ENCODE measurements at places on chromosomes 16 and 17.

DNA sequence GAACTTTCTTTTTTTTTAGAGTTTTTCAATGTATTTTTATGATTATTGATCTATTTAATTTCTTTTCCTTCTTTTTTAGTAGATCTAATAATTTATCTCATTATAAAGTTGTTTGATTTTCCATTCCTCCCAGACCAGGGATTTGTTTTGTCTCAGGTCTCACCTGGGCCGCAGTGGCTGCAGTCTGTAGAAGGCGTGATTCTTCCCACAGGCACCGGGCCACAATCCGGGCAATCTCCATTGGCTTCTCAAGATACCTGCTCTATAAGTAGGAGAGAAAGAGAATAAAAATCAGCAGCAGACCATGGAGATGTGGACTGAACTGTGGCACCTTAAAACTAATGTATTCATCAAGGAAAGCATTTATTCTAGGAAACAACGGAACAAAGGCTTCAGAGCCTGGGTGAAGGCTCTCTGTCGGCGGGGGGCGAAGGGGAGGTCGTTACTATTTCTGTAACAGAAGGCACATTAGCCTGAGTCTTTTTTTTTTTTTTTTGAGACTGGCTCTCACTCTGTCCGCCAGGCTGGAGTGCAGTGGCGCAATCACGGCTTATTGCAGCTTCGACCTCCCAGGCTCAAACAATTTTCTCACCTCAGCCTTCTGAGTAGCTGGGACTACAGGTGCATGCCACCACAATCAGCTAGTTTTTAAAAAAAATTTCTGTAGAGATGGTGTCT, 42.7 kb downstream of the STAT3 start:
- H3K4me3 ChIP-seq: no peak overlapping the region
- DNase-seq: no peak
- H3K36me3 ChIP-seq: peaks cover 70% of the 10 kb centered on the region
- H3K27ac ChIP-seq: no peak overlapping the region

- no peak overlapping the region for H3K4me3 ChIP-seq
- no peak overlapping the region for H3K27ac ChIP-seq
- peaks cover 21% of the 10 kb centered on the region for H3K4me1 ChIP-seq
- H3K36me3 ChIP-seq: peaks cover 33% of the 10 kb centered on the region
- no peaks in the 10 kb centered on the region for H3K27me3 ChIP-seq
Observed at GRCh38 chr17:2691965-2692780, 19.4 kb downstream of the CLUH start.

DNA sequence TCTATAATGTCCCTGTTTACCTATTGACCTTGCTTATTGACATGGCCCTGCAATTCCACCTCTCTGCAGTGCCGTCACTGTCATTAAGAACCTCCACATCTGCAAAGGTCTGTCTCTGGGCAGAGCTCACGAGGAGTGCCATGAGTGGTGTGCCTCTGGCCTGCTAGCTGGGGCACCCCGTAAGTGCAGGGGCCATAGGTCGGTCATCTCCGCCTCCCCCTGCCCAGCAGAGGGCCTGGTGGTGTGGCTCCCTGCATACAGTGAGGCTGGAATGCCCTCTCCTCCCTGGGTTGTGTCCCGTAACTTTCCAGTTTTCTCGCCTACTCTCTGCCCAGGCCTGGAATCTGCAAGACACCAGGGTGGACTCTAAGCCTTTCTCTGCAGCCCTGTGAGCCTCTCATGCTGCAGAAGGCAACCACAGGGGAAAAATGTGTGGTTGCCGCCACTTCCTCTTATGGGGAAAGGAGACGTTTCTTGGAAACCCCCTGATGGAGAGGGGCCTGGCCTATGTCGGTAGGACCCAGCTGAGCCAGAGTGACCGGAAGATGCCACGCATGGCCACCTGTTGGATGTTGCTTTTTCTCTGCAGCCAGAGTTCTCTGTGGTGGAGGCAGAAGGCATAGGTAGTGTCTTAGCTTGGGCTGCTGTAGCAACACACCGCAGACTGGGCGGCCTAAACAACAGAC, 2.7 kb upstream of the SNX20 start:
- DNase-seq: peak; percentile 50
- H3K27me3 ChIP-seq: no peaks in the 10 kb centered on the region
- peaks cover 65% of the 10 kb centered on the region for H3K4me1 ChIP-seq
- H3K36me3 ChIP-seq: peaks cover 7% of the 10 kb centered on the region
- peak overlapping the region; percentile 80 for H3K27ac ChIP-seq

DNA sequence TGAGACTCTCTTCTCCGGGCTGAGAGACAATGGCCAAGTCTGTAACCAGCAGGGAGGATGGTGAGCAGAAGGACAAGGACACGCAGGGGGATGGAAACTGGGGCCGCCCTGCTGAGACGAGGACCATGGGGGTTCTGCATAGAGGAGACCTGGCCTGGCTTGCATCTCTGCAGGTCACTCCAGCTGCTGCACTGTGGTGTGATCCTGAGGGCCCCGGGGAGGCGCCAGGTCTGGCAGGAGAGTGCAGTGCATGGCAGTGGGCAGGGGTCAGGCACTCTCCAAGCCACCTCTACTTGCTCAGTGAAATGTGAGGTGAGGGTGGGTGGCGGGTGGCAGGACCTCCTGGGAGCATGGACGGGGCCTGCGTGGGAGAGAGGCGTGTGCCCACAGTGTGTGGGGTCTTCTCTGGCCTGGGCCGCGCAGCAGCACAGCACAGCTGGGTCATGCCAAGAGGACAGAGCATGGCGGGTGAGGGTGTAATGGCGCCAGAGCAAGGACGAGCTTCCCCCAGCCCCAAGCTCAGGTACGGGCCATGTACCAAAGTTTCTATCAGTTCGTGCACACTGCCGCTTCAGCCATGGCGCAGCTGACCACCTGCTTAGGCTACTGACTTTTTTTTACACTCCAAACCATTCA, 43.1 kb downstream of the KLHDC4 start:
- peaks cover 24% of the 10 kb centered on the region for H3K4me1 ChIP-seq
- no peak for DNase-seq
- peak overlapping the region; percentile 75 for H3K27ac ChIP-seq
- H3K27me3 ChIP-seq: no peaks in the 10 kb centered on the region
- peaks cover 71% of the 10 kb centered on the region for H3K36me3 ChIP-seq

DNA sequence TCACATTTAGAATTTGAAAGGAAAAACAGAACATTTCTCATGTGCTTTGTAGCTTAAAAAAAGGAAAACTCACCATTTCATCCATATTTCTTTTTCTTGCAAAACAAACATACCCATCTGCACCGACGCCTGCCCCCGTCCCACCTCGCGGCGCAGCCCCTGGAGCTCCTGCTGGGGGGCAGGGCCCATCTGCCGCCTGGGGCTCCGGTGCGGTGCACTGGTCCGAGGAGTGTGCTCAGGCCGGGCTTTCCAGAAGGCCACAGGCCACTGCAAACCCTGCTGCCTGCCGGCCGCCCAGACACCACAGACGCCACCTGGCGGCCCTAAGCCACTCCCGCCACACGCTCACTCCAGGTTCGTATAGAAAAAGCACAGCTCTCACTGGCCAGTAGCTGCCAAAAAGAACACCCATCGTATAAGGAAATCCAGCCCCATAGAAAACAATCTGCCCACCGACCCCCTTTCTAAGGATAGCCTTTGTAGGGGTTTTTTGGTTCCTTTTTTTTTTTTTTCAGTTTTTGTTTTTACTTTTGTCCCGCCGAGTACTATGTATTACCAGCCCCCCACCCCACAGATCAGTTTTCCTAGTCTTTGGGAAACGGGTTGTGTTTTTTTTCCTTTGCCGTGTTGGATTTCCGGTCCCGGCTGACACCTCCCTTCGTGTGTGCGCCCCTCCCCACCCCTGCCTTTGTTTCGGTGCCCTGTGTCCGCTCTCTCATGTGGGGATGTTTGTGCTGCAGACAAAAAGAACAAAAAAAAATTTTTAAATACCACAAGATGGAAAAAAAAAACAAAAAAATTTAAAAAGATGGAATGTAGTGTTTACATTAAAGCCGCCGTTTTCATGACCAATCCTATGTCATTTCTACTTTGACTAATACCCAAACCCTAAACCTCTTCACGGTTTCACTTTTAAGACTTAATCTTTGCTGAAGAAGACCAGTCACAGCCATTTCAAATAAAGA, 68.8 kb downstream of the AMFR start:
- H3K4me1 ChIP-seq: peaks cover 22% of the 10 kb centered on the region
- peak overlapping the region; percentile 94 for H3K27ac ChIP-seq
- peak overlapping the region; percentile 92 for H3K4me3 ChIP-seq
- no peaks in the 10 kb centered on the region for H3K27me3 ChIP-seq

Measured in effector memory CD8-positive, alpha-beta T cell (primary cell).